ENCODE measurements at places on chromosomes 3 and 15. TPM values are rescaled to one million over a fixed set of nuclear protein-coding genes. Genes with fewer than 3 reads are reported as not detected.

C3orf22 gene
- not detected for total RNA-seq

DNA sequence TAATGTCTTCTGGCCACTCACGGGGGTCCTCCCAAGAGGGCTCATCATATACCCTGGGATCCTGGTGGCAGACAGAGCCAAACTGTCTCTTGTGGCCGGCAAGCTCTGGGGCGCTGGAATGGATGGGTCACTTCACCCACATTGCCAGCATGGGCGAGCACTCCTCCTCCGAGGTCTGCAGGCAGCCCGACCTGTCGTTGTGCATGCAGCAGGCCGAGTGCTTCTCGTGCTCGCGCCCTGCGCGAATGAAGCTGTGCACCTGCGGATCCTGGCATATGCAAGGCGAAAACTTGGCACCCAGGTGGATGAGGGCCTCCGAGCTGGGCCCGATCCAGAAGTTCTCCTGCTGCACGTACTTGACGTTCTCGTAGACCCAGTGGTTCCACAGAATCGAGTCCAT is 33.6 kb upstream of the GRIP2 start:
- no peak for DNase-seq
- H3K27me3 ChIP-seq = no peaks in the 10 kb centered on the region
- no peak overlapping the region for H3K27ac ChIP-seq
- no peaks in the 10 kb centered on the region for H3K36me3 ChIP-seq

- H3K4me3 ChIP-seq = no peak overlapping the region
- H3K27me3 ChIP-seq = no peaks in the 10 kb centered on the region
- H3K27ac ChIP-seq = no peak overlapping the region
These were observed 71.3 kb upstream of the THSD4 start for GRCh38 chr15:71044006-71044405.

GRCh38 chr3:81695302-81695701 is 66.1 kb downstream of the GBE1 start:
- peaks cover 16% of the 10 kb centered on the region for H3K36me3 ChIP-seq
- no peak overlapping the region for H3K27ac ChIP-seq
- H3K4me3 ChIP-seq = no peak overlapping the region
- no peak for DNase-seq

- no peak overlapping the region for H3K27ac ChIP-seq
- no peaks in the 10 kb centered on the region for H3K27me3 ChIP-seq
These were observed 22.3 kb downstream of the IL5RA start for GRCh38 chr3:3087716-3088465.

GNB4 gene
- 0.18 TPM for total RNA-seq

- H3K4me1 ChIP-seq = peaks cover 25% of the 10 kb centered on the region
- no peak for DNase-seq
- no peaks in the 10 kb centered on the region for H3K27me3 ChIP-seq
- no peak overlapping the region for H3K27ac ChIP-seq
- no peaks in the 10 kb centered on the region for H3K36me3 ChIP-seq
These were observed 807 bp upstream of the INAFM2 start for GRCh38 chr15:40322531-40323238.

GRCh38 chr3:171156401-171157010 is 130.0 kb upstream of the SLC2A2 start:
- no peak overlapping the region for H3K4me3 ChIP-seq
- H3K4me1 ChIP-seq = no peaks in the 10 kb centered on the region
- H3K27ac ChIP-seq = no peak overlapping the region
- H3K36me3 ChIP-seq = no peaks in the 10 kb centered on the region
- no peaks in the 10 kb centered on the region for H3K27me3 ChIP-seq

DNA sequence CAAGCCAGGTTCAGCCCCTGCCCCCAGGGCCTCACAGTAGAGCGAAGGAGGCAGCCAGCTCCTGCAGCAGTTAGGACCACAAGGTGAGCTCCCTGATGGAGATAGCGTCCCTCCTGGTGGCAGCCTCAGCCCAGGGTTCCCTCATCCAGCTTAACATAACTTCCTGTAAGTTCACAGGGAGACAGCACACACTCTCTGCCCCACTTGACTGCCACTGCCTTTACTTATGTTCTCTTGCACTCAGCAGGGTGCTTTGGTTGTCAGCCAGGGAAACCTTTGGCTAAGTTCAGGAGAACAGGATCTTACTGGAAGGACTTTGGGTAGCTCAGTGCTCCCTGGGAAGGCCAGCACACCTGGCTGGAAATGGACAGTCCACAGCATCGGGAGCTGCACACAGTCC is 10.9 kb downstream of the KBTBD13 start:
- no peaks in the 10 kb centered on the region for H3K4me1 ChIP-seq
- no peak overlapping the region for H3K27ac ChIP-seq
- no peak overlapping the region for H3K4me3 ChIP-seq
- H3K36me3 ChIP-seq = no peaks in the 10 kb centered on the region

DNA sequence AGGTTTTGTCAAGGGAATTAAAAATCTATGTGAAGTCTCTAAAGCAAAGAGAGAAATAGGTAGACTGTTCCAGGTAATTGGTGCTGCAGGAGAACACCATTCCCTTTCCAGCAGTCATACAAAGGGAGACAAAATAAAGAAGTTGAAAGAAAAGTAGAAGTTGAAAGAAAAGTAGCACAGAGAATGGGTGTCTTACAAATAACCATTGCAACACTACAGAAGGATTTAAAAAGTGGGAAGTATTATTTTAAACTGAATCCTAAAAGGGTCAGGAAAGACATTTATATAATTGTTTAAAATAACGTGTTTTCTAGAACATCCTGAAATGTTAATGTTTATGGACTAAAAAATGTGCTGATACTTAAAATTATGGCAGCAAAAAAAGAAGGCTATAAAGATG is 223.8 kb downstream of the RSRC1 start:
- 0 out of 2 replicates have a peak overlapping the region, but pooled peaks have one; percentile 35 for H3K27ac ChIP-seq
- no peak for DNase-seq
- no peak overlapping the region for H3K4me3 ChIP-seq
- no peaks in the 10 kb centered on the region for H3K27me3 ChIP-seq
- H3K4me1 ChIP-seq = peaks cover 23% of the 10 kb centered on the region
- no peaks in the 10 kb centered on the region for H3K36me3 ChIP-seq

- H3K27me3 ChIP-seq = no peaks in the 10 kb centered on the region
- DNase-seq = no peak
- no peak overlapping the region for H3K27ac ChIP-seq
These were observed 82.0 kb upstream of the WNT5A start for GRCh38 chr3:55569033-55569599.

QTRT2 gene
- total RNA-seq = 27.1 TPM

DNA sequence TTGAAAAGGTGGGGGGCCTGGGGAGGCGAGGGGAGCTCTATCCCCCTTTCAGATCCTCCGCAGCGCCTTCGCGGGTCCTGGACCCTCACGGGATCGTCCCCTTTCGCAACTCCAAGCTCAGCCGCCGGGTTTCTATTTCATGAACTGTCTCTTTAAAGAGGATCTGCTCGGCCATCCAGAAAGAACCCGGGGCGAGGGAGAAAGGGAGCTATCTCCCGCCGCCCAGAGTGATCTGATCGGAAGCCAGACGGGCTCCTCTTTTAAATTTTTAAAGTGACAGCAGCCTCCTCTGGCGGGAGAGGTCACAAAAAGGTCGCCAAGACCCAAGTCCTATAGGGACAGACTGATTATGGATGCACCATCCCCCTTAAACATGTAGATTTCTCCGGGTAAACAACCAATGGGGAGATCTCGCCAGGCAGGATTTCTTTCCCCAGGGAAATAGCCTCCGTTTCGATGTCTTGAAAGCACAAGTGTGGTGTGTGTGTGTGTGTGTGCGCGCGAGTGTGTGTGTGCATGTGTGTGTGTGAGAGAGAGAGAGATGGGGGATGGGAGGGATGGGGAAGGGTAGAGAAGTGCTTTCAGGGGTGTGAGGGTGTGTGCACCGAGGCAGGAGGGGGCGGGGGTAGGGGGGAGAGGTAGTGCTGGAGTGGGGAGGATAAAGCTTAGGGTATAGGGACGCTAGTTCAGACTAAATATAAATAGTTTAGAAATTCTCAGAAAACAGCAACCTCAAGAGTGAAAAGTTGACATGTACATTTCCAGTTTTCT is 516.1 kb downstream of the MECOM start:
- H3K27ac ChIP-seq = no peak overlapping the region
- H3K27me3 ChIP-seq = no peaks in the 10 kb centered on the region
- H3K4me1 ChIP-seq = 0 out of 2 replicates have a peak, but pooled peaks cover 2% of the 10 kb centered on the region

GP9 gene
- total RNA-seq = not detected

DNA sequence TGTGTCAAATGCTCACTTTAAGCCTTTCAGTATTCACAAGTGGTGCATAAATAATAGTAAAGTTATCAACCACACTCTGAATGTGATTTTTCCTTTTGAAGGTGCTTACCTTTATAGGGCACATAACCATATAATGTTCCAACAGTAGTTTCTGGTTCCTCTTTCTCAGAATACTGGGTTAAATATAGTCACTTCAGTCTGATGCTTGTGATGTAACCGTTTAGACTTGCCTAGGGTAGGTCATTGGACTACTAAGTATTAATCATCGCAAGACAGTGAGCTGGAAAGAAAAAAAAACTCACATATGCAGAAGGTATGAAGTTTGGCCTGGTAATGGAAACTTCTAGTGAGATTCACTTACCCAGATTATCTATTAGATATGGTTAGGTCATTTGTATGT is 1.9 kb downstream of the KBTBD8 start:
- H3K4me3 ChIP-seq = peak overlapping the region; percentile 81
- H3K36me3 ChIP-seq = peaks cover 43% of the 10 kb centered on the region
- H3K27ac ChIP-seq = peak overlapping the region; percentile 85
- H3K27me3 ChIP-seq = no peaks in the 10 kb centered on the region

- no peaks in the 10 kb centered on the region for H3K36me3 ChIP-seq
- no peak overlapping the region for H3K4me3 ChIP-seq
- H3K27me3 ChIP-seq = no peaks in the 10 kb centered on the region
- no peak for DNase-seq
- no peaks in the 10 kb centered on the region for H3K4me1 ChIP-seq
- H3K27ac ChIP-seq = no peak overlapping the region
These were observed 21.6 kb downstream of the ANAPC13 start for GRCh38 chr3:134464064-134464688.

GFM1 gene
- 61.1 TPM for total RNA-seq

LRRC31 gene
- not detected for total RNA-seq

ZNF774 gene
- total RNA-seq = 0.34 TPM

DNA sequence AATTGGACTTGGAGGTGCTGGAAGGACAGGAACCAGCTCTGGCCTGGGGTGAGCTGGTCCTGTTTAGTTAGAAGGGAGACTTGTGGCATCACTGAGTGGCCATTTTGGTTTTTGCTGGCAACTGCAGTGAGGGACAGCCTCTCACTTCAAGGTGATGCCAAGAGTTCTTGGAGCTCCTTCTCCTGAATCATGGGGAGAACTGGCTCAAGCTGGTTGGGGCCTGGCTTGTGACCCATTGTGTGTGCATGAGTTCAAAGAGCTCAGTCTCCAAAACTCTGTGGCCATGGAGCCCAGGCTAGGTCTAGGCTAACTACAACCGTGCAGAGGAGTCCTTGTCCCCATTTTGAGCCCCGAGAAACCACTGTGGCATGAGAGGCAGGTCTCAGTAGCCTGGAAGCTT is 60.1 kb upstream of the ZNF148 start:
- H3K4me1 ChIP-seq = peaks cover 42% of the 10 kb centered on the region
- H3K27me3 ChIP-seq = no peaks in the 10 kb centered on the region
- no peak for DNase-seq
- H3K27ac ChIP-seq = no peak overlapping the region
- no peaks in the 10 kb centered on the region for H3K36me3 ChIP-seq

INKA1 gene
- total RNA-seq = 5.7 TPM
